ELR (cell line): ENCODE measurements at places on chromosomes 6 and 20.

- DNase-seq, result no peak
Observed at GRCh38 chr20:24818056-24818455, 131.0 kb upstream of the CST7 start.

DNA sequence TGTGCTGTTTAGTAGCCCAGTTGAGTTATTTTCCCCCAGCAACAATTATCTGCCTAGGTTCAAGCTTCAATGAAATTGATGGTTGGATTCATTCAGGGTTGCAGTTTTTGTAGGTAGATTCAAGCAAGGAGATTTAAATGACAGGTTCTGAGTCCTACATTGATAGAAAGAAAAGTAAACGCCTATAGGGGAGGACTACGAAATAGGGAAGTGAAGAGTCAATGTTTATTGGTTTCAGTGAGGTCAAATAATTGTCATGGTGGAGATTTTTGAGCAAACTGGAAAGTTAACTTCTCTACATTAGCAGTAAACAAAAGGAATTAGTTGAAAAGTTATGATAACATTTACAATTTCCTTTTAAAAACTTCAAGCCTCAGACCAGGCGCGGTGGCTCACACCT, 734 bp upstream of the WFDC13 start:
- DNase-seq, result no peak

GRCh38 chr6:52304983-52305390, 20.4 kb upstream of the MCM3 start:
- peak; percentile 17 for DNase-seq

DNA sequence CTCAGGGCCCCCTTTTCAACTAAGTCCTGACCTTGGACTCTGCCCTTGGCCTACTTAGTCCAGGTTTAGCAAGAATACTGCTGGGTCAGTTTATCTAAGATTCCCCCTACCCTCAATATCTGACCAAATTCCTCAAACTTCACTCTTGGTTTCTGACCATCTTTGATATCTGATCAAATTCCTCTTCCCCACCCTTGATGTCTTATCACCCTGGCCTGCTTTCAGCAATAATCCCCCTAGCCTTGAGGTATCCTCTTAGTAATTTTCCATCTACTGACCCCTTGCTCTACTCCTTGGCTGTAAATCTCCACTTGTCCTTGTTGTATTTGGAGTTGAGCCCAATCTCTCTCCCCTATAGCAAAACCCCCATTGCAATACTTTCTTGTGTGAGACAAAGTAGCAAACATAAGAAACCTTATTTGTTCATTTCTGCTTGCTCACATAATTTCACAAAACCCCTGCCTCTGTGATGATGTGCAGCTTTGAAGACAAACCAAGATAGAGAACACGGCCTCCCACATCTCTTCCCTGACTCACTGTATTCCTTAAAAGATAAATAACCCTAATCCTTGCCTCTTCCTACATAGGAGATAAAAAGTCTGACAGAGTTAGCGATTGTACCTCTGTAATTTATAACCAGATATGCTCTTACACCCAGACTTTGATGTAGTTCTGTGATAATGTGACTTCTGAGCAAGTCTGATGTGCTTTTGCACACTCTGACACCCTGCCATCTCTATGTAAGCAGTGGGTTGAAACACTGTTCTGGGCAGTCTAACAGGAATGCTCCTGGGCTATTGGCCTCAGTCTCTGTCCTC, 13.8 kb upstream of the IYD start:
- no peak for DNase-seq
